ENCODE measurements at places on chromosomes 3 and 15.

GRCh38 chr3:118181274-118181673 is 853.4 kb downstream of the IGSF11 start:
- DNase-seq: no peak

DNA sequence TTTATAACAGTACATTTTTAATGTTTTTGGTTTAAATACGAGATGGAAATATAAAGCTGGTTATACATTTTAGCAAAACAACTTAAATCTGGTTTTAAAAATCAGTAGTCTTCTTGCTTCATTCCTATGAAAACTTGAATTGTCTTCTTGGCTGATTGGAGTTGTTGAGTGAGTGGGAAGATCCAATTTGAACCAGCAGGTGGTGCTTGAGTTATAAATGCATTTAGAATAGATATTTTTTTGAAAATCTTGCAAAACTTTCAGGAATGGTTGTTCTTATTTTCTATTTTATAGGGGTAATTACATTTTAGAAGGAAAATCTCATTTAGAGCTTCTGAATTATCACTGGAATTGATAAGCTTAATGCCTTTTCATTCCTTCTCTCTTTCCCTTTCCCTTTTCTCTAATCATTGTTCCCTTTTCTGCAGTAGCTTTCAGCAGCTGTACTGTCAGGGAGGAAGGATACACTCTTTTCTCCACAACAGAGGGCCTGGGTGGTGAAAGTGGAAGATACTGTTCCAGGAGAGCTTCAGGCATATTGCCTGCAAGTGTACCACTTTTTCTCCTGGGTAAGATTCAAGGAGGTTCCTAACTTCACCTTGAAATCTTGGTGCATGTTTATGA is 335.6 kb downstream of the NLGN1 start:
- no peak for DNase-seq

DNA sequence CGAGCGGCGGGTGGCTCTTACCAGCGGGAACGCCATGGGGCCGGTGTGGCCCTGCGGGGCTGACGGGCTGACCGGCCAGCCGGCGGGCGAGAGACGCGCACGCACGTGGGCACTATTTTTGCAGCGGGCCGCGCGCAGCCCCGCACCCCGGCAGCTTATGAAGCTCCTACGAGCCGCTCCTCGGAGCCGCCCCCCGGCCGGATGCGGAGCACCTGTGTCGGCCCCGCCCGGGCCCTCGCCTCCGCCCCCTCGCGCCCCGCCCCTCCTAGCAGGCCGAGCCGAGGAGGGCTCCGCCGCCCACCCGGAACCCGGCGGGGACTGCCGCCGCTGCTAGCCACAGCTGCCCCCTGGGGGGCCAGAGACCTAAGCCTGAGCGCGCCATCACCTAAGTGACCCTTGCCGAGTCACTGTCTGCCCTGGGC is 683 bp upstream of the CPEB1 start:
- DNase-seq: peak; percentile 33

DNA sequence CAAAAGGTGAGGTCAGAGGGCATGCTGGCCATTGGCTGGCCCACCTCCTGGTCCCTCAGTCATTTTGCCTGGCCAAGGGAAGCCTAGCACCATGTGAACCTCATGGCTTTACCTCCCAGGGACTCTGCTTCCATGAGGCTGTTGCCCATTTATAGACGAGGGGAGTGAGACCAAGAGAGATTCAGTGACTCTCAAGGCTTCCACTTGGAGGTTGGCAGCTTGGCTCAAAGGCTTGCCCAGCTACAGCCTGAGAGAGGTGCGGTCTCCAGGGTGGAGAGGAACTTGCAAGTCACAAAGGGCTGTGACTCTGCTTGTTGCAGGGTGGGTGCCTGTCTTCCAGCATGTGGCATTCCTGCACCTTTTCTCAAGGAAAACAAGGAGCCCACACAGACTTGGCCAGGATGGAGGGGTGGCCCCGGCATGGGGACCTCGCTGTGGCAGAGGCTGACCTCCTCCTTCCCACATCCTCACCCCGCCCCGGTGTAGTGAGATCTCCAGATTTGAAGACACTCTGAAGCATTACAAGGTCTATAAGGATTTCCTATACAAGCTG is 24.5 kb downstream of the CFAP100 start:
- DNase-seq: no peak

- DNase-seq: no peak
Observed at GRCh38 chr3:172315401-172316091, 132.7 kb downstream of the GHSR start.

GRCh38 chr3:136543385-136543784 is 208.8 kb downstream of the STAG1 start:
- DNase-seq: no peak

DNA sequence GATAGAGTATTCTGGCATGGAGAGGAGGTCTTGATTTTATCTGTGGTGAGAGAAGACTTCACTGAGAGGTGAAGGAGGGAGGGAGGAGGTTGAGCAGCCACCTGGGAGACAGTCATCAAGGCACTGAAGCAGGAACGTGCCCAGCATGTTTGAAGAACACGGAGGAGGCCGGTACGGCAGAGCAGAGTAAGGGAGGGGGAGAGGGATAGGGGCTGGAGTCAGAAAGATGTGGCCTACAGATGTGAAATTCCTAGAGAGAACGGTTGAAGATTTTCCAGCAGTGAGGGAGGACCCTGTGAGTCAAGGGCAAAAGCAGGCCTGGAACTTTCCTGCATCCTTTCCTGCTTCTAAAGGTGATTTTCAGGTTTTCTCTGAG is 21.7 kb upstream of the IQCF6 start:
- no peak for DNase-seq

DNA sequence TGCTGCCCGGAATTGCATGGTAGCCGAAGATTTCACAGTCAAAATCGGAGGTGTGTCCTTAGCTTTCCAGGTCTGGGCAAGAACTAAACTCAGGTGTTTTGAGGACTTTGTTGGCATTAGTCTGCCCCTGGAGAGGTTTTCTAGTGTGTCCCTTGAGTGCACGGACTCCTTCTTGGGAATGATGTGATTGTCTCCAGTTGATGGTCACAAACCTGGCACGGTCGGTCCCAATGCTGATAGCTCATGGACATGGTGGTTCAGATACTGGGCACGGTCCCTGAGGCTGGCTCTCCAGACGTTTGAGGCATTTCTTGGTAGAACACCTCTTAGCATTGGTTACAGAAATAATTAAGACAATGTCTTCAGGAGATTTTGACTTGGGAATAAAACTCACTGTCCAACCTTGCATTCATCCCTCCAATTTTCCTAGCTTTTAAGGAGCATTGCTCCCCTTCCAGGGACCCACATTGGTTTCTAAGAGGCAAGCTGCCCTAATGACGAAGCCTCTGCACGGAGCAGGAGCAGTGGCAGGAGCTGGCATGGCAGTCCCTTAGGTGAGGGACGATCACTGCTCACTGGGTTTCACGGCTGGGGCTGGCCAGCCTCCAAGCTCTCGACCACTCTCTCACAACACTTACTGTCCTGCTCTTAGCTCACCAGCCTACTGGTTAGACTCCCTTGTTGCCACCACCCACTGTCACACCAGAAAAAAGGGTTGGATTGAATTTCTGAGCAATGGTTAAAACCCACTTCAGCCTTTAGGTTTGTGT is 68.1 kb downstream of the PGPEP1L start:
- DNase-seq: no peak

DNA sequence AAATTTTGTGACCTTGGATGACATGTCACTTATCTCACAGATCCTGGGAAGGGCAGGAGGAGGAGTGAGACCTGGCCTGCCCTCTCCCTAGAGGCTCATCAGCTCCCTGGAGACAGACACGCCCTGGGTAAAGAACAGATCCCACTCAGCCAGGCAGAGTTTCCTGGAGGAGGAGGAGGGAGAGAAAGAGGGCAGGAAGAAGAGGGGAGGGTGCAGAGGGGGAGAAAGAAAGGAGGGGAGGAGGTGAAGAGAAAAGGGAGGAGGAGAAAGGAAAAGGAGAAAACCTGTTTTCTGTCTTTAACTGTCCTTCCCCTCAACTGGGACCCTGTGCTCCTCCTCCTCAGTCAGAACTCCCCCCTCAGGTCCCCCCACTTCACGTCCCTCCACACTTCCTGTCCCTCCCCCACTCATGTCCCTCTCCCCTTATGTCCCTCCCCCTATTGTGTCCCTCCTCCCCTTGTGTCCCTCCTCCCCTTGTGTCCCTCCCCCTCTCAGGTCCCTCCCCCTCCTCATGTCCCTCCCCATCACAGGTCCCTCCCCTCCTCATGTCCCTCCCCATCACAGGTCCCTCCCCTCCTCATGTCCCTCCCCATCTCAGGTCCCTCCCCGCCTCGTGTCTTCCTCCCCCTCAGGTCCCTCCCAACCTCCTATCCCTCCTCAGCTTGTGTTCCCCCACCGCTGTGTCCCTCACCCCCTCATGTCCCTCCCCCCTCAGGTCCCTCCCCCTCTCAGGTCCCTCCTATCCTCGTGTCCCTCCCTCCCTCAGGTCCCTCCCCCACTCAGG is 52.3 kb upstream of the CGNL1 start:
- DNase-seq: peak; percentile 23

GRCh38 chr15:52362497-52362896 is 66.9 kb upstream of the MYO5C start:
- DNase-seq: no peak

DNA sequence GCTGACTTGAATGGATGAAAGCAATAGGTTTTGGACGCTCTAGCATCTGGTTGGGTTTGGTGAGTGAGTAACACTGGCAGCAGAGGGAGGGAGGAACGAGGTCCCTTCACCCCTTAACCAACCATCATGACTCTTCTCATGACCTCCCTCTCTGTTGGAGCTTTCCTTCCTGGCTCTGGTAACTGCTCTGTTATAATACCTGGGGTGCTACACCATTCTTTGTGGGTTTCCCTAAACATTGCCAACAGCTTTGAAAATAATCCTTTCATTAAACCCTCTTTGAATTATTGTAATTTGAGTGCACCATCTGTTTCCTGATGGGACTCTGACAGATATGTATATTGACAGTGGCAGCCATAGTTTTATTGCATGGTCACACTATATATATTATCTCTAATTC is 146.2 kb upstream of the PTPRG start:
- no peak for DNase-seq

- no peak for DNase-seq
Observed at GRCh38 chr3:40336101-40336500, 26.6 kb downstream of the EIF1B start.

DNA sequence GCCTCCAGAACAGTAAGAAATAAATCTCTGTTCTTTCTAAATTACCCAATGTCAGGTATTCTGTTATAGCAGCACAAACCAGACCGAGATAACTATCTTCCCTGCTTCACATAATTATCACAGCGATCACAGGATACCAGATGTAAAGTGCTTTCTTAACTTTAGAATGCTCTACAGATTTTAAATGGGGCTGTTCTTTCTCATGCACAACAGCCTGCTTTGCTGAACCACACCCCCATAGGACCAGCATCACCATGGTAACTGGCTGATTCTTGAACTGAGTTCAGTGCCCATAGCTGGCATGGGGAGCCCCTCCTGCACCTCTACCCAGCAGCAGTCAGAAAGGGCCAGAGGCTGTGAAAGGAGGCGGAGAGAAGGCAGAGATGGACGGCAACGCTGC is 7.8 kb downstream of the CD80 start:
- DNase-seq: no peak

- no peak for DNase-seq
Observed at GRCh38 chr15:68434021-68434420, 2.1 kb upstream of the ITGA11 start.

DNA sequence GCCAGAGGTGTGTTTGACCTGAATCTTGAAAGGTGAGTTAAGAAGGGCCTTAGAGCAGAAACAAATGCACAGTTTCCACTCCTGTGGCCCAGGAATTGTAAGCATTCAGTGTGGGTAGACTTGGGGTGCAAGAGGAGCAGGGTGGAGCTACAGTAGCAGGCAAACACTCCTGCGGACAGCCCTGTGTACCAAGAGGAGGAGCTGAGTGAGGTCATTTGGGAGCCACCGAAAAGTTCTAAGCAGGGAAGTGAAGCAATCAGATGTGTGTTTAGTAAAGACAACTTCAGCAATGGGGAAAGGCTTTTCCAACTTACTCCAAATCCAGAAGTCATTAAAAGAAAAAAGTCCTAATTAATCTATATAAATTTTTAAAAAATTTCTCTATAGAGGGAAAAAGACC is 99.3 kb downstream of the ARHGEF26 start:
- DNase-seq: no peak

GRCh38 chr3:146557745-146558144 is 13.3 kb upstream of the PLSCR1 start:
- no peak for DNase-seq

GRCh38 chr3:113277941-113278598 is 66.7 kb downstream of the BOC start:
- no peak for DNase-seq
